ENCODE measurements at places on chromosomes 13 and 19.

- no peak for DNase-seq
Observed at GRCh38 chr13:31385540-31385939, 185.8 kb downstream of the B3GLCT start.

GRCh38 chr19:28401739-28402424 lies 811.1 kb downstream of the UQCRFS1 start:
- no peak for DNase-seq

- DNase-seq: no peak
Observed at GRCh38 chr13:60509601-60510386, 112.8 kb downstream of the TDRD3 start.

GRCh38 chr19:6712692-6713670 lies 7.5 kb downstream of the C3 start:
- DNase-seq: no peak

- no peak for DNase-seq
Observed at GRCh38 chr13:66969291-66969690, 260.8 kb downstream of the PCDH9 start.

GRCh38 chr13:27960362-27961226 lies 8.5 kb downstream of the CDX2 start:
- no peak for DNase-seq

- DNase-seq: no peak
Observed at GRCh38 chr19:32448026-32448425, 42.5 kb downstream of the DPY19L3 start.

DNA sequence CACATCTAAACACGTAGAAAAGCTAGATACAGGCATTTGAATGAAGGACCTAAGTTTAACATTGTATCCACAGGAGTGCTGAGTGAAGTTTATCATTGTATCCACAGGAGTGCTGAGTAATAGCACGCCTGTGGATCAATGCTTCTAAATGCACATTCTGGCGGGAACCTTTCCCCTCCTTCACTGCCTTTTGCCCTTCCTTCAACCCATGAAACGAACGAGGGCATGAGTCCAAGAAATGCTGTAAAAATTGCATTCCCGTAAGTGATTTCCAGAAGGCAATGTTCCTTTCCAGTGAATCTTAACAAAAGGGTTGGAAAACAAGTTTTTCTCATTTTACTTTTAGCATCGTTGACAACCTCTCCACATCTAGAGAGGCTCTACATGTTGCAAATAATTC lies 88.1 kb downstream of the ZDHHC20 start:
- DNase-seq: no peak

DNA sequence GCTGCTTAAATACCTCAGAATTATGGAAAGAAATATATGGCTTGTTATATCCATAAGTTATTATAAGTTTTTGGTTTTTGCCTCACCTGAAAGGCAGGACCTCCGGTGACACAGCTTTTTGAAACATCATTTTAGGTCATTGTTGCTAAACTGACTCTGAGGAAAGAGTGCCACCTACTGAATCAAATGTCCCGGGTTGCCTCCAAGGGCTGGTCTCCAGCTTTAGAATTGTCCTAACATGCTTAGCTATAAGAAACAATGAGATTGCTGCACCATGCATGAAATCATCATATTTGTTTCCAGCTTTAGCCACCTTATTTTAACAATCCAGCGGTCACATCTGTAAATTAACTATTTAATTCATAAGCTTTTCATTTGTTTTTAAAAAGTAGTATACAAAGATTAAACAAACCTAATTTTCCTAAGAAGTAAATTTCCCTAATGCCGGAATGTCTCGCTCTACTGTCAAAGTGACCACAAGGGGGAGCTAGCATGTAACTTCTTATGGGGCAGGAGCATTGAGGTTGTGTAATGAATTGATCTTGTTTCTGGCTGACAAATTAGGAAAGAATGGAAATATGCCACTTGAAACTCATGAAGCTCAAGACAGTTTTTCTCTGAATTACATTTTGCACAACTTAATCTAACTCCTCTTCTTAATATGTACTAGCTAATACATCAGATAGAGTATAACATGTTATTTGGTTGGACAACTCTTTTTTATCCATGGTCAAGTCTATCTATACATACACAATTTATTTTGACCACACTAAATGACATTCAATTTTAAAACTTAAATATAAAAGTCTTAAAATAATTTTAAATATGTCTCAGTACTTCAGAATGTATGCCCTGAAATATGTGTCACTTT lies 6.7 kb upstream of the PCDH17 start:
- peak; percentile 46 for DNase-seq

DNA sequence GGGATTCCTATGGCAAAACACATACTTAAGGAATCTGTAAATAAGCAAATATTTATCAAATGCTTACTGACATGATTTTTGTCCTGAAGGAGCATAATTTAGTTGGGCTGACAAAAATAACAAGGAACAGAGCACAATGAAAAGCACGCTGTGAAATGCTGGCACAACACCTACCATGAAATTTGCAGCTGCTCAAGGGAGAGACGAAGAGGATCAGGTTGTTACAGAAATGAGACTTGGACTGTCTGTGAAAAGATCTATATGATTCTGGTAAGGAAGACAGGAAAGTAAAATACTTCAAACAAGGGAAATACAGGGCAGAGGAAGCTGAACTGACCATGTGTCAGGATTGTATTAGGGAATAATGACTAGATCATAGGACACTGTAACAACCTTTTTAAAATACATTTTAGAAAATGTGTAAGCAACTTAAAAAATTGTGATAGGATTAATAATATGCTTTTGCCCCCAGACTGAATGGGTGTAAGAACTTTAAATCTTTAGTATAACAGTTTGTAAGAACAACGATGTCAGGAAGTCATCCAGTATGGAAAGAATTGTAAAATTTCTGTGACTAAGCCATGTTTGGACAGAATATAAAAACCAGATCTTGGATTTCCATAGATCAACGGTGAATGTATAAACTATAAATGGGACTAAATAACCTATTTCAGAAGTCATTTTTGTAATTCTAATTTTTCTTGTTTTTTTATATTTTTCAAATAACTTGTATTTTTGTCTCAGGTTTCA lies 1556.0 kb downstream of the EFNB2 start:
- no peak for DNase-seq

DNA sequence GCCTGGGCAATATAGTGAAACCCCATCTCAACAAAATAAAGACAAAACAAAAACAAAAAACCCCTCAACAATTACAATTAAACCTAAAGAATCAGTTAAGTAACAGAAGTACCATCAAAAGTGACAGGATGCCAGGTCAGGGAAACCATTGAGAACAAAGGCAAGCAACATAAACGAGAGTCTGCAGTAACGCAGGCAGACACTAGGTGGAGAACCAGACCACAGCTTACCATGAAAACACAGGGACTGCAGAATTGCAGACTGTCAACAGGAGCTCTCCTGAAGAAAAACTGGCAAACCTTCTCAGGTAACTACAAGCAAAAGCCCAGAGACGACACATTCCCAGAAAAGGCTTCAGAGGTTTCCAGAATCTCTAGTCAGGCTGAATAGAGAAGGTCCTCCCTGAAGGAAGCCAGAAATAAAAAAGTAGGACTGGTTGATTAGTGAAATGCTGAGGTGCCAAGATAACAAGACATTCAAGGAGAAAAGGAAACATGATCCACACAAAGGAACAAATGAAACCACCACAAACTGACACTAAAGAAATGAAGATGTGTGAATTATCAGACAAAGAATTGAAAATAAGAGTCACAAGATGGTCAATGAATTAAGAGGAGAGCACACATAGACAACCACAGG lies 2.2 kb upstream of the ZNF665 start:
- peak; percentile 40 for DNase-seq

DNA sequence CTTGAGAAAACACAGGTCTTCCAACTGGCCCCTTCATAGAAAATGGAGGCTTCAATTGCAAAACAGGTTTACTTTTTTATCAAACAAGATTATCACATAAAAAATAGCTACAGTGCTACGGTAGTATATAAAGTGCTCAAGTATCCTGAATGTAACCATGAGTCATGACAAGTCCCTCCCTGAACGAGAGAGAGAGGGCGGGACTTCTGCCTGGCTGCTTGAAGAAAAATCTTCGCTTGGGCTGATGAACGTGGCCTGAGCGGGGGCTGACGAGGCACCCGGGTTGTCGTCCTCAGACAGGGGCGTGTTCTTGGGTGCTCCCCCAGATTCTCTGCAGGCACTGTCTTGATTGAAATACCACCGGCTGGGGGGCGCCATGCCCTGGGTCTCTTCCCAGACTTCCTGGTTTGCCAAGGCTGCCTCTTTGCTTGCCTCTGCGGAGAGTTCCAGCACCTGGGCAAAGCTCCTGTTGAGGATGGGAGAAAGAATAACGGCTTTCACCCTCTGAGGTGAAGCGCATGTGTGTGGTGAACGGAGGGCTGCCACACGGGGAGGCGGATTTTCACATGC lies 23.2 kb upstream of the CPAMD8 start:
- DNase-seq: no peak

DNA sequence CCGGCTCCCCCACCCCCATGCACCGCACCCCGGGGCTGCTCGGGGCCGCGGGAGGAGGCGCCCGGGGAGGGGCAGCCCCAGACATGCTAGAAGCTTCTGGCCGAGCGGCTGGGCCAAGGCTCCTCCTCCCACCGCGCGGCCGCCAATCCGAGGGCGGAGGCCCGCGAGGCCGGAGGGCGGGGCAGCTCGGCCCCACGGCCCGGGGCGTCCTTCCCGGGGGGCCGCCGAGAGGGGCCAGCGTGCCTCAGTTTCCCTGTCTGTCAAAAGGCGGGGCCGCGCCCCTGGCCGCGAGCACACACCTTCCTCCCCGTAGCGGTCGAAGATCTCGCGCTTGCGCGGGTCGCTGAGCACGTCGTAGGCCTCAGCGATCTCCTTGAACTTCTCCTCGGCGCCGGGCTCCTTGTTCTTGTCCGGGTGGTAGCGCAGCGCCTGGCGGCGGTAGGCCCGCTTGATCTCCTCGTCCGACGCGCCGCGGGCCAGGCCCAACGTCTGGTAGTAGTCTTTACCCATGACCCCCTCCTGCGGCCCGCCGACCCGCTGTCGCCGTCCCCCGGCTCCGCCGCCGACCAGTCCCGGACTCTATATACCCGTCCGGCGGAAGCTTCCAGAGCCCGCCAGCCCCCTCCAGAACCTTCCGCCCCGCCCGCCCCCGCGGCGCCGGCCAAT lies at the start of gene DNAJB1:
TSS of gene DNAJB1 (minus strand) at position 558 of the 666 bp plus-strand sequence. CDS start at position 510, 48 bp downstream.
- no peak for DNase-seq

- no peak for DNase-seq
Observed at GRCh38 chr13:60412909-60413616, 16.0 kb downstream of the TDRD3 start.

- DNase-seq: no peak
Observed at GRCh38 chr19:45503909-45504308, 3.4 kb upstream of the VASP start.

DNA sequence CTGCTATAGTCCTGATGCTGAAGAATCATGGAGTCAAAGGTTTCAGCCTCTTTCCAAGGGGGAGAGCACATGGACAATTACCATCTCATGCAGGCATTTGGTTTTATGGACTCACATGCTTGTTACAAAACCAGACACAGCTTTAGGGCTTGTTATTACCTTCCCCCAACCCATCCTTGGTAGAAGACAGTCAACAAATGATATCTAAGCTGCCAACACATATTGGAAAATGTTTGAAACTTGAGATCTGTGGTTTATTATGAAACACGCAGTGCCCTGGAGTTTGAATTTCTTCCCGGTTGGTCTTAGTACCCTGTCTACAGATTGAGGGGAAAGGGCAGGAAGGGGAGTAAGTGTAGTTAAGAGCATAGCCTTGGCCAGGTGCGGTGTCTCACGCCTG lies 12.5 kb upstream of the CYP2A6 start:
- no peak for DNase-seq

- no peak for DNase-seq
Observed at GRCh38 chr13:25300861-25301346, 521 bp upstream of the NUP58 start.

- no peak for DNase-seq
Observed at GRCh38 chr19:42216653-42217519, 591 bp downstream of the DEDD2 start.

All from DMS 273 treated with DMSO at 0.1 percent for 48 hours (cell line).